ENCODE measurements at places on chromosomes 2 and 18. TPM values are rescaled to one million over a fixed set of nuclear protein-coding genes. Genes with fewer than 3 reads are reported as not detected.

DCC gene
- 0.48 TPM for polyA plus RNA-seq

KIF3C gene
- 9.0 TPM for polyA plus RNA-seq

COLEC12 gene
- 3.0 TPM for polyA plus RNA-seq

GRCh38 chr2:67164771-67165522 lies 232.2 kb upstream of the ETAA1 start:
- peaks cover 2% of the 10 kb centered on the region for H3K27me3 ChIP-seq
- H3K36me3 ChIP-seq: no peaks in the 10 kb centered on the region
- no peak overlapping the region for H3K4me3 ChIP-seq
- no peak overlapping the region for H3K27ac ChIP-seq

DNA sequence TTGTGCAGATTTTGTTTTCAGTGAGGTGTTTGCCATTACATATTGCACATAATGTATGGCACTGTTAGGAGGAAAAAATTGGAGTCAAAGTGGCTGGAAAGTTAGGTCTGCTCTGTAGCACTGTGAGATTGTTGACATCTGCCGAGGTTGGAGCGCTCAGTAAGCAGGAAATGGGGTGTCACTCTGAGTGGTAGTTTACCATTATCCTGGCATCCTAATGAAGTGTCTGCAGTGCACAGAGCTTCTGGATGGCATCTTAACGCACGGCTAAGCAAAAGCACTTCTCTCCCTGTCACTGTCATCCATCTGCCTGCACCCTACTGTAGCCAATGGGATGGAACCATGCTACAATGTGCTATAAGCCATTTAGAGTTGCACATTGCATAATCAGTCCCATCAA lies 561.9 kb downstream of the ARHGAP15 start:
- H3K4me3 ChIP-seq: no peak overlapping the region
- DNase-seq: no peak
- H3K36me3 ChIP-seq: no peaks in the 10 kb centered on the region
- no peaks in the 10 kb centered on the region for H3K27me3 ChIP-seq

DNA sequence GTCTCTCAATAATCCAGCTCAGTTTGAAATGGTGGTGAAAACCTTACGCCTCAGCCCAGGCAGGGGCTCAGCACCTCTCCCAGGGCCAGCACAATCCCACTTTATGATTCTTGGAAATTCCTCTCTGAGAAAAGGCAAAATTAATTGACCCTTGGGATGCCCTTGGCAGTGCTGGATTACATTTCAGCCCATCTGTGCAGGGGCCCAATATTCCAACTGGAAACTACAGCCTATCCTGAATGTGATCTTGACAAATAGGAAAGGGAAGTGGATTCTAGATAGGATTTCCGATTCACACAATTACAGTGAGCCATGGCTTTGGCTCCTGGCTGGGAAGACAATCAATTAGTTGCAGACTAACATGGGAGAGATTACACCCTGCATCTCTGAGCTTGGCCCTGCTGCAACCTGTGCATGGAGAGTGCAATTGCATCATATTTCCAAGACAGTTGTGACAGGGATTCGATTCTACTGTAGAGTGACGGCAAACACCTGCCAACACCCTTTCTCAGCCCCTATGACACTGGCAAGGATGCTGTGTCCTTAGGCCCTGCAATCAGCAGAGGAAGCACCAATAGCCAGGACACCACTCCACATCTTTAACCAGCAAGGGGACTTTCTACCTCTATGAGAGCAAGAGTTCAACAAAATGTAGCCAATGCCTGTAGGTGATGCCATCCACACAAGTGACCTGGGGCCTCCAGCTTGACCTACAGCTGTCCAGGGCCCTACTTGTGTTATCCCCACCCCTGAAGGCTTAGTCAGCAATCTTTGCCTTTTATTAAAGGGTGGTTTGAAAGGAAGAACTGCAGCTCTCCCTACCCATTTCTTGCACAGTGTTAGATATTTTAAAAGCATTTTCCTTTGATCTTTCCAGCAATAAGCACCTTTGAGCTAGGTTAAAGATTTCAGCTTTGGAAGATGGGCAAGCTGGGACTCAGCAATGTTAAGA lies 187.2 kb upstream of the HS6ST1 start:
- H3K4me3 ChIP-seq: no peak overlapping the region
- peaks cover 26% of the 10 kb centered on the region for H3K4me1 ChIP-seq
- no peak overlapping the region for H3K27ac ChIP-seq
- no peaks in the 10 kb centered on the region for H3K36me3 ChIP-seq

DNA sequence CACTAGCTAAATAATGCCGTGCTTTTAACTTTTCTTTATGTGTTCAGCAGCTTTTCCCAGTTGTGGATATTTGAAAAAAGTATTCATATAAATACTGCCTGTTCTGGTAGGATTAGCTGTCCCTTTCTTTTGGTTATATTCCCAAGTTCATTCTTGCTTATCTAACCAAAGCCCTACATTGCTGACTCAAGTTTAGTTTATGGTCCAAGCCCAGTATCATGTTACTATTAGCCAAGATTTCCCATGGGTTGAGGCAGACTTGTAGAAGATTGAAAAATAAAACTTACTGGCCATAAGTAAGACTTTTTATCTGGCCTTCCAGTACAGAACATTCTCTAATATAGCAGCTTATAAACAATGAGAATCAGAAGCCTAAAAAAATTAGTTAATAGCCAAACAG lies 49.7 kb upstream of the NFE2L2 start:
- peaks cover 1% of the 10 kb centered on the region for H3K4me1 ChIP-seq
- no peak overlapping the region for H3K27ac ChIP-seq
- no peak for DNase-seq
